ENCODE measurements at places on chromosomes 13 and 19. TPM values are rescaled to one million over a fixed set of nuclear protein-coding genes. Genes with fewer than 3 reads are reported as not detected.

ZNF30 gene
- total RNA-seq: 2.6 TPM

LIM2 gene
- total RNA-seq: not detected

COG6 gene
- total RNA-seq: 42.0 TPM

MAB21L1 gene
- total RNA-seq: 6.0 TPM

CILP2 gene
- total RNA-seq: 0.36 TPM

FARP1 gene
- 78.7 TPM for total RNA-seq

ZNF486 gene
- 5.8 TPM for total RNA-seq

IGFL1 gene
- not detected for total RNA-seq

CEACAM20 gene
- total RNA-seq: not detected

HSH2D gene
- total RNA-seq: not detected

ONECUT3 gene
- not detected for total RNA-seq
